Fibroblast of skin of abdomen (primary cell): ENCODE measurements at places on chromosomes 13 and 19.

DNA sequence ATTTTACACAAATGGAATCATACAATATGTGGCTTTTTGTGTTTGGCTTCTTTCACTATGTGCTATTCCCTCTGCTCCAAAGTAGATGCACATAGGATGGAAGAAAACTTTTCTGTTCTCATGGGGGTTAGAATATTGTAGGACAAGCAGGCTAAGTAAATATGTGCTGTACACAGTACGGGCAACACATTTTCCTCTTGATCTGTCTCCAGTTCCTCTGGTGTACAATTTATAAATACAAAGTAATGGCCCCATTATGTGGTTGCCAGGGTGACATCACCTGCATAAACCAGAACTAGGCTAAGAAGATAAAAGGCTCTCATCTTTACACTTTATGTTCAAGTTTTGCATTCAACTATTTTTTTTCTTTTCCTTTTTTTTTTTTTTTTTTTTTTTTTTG lies 41.0 kb upstream of the SOX21 start:
- DNase-seq = no peak

GRCh38 chr19:3357992-3358688 lies 8.2 kb upstream of the NFIC start:
- DNase-seq = no peak

GRCh38 chr19:4206818-4207484 lies 22.4 kb upstream of the EBI3 start:
- DNase-seq = no peak

GRCh38 chr13:48831248-48831647 lies 144.5 kb upstream of the FNDC3A start:
- no peak for DNase-seq

DNA sequence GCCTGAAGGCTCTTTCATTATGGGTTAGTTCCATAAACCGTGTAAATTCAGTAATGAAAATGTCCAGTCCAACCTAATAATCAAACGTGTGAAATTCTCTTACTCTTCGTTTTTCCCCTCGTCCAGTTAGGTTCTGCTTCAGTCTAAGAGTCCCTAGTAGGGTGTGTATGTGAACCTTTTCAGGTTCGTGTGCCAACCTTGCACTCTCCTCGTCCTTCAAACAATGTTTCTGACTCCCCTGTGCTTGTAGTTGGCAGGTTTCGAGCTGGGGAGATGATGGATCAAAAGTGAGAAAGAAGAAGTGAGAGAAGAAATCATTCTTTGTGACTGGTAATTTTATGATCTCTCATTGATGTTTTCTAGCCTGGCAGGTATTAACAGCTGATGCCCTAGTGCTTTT lies 366.1 kb downstream of the GPC5 start:
- DNase-seq = no peak
